ENCODE measurements at places on chromosomes 5 and 9.
A peak's percentile ranks its signal among the peaks of the same experiment; 100 is the strongest.

DNA sequence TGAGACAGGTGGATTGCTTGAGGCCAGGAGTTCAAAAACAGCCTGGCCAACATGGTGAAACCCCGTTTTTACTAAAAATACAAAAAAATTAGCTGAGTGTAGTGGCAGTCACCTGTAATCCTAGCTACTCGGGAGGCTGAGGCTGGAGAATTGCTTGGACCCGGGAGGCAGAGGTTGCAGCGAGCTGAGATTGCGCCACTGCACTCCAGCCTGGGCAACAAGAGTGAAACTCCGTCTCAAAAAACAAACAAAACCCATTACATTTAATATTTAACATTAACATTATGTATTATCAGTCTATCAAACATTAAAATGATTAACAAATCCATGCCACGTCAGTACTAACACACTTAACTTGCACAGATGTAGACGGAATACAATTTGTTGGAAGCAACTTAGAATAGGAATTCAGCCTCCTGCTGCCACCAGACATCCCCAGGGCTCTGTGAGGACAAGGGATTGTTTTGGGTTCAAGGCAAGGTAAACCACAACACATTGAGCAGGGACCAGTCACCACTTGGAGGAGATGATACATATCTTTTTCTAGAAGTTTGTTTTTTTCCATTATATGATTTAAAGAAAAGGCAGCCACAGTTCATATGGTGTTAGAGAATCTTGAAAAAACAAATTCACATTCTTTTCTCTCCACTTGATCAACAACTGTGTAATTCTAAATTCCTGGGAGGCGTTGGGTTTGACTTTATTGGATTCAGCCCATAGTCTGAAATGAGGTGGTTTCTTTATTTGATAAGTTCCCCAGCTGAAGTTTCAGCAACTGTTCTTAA is 104.1 kb upstream of the BASP1 start:
- DNase-seq = no peak

GRCh38 chr9:21812415-21812814 is 10.0 kb downstream of the MTAP start:
- peak; percentile 59 for DNase-seq

- peak; percentile 46 for DNase-seq
Observed at GRCh38 chr5:59893429-59894227, at the start of gene PDE4D. PDE4D (minus strand) TSS chr5:59893726.

GRCh38 chr9:77251050-77251449 is 73.7 kb downstream of the VPS13A start:
- peak; percentile 50 for DNase-seq

DNA sequence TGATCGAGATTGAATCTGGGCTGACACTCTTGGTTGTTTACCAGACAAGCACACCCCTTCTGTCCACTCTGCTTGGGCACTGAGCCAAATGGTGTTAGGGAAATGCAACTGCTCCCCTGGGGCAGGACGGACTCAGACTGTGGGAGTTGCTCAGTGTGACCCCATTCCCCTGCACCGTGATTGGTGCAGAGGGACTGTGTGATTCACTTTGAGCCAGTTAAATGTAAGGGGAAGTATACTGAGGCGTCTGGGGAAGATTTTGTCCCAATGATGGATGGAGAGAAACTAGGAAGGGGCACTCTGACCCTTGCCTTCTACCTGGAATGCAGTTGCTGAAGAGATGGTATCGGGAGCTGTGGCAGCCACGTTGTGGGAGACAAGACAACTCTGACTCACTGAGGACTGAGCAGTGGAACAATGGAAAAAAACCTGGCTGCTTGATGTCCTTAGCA is 196.0 kb upstream of the ANKRD55 start:
- no peak for DNase-seq

- no peak for DNase-seq
Observed at GRCh38 chr9:109437286-109437685, 60.8 kb downstream of the PTPN3 start.

DNA sequence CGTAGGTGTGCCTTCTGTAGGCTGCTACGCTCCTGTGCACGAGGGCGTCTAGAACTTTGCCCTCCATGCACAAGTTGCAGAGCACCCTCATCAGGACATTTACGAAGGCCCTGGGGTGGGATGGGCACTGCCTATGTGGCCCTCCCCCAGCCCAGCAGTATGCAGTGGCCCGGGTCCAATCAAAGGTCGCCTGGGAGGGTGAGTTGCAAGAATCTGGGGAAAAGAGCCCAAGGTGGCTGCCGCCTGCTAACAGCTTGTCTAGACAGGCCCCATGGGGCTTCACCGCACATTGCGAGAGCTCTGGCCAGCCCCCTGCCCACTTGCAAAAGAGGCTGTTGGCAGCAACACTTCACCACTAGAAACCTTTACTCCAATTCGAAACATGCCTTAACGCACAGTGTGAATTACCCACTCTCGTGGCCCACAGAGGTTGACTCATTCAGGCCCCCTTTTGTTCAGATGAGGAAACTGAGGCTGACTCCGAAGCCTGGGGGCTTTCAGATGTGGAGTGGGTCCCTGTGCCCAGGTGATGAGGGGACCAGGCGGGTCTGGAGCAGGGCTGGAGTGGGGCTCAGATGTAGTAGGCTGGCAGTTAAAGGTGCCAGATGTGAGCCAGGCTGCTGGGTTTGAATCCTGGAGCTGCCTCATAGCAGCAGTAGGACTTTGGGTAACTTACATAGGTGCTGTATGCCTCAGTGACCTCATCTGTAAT is 31.8 kb upstream of the IL17B start:
- no peak for DNase-seq

GRCh38 chr5:174518512-174518911 is 205.9 kb upstream of the MSX2 start:
- DNase-seq = no peak

- no peak for DNase-seq
Observed at GRCh38 chr5:77449277-77449676, 42.8 kb downstream of the WDR41 start.

DNA sequence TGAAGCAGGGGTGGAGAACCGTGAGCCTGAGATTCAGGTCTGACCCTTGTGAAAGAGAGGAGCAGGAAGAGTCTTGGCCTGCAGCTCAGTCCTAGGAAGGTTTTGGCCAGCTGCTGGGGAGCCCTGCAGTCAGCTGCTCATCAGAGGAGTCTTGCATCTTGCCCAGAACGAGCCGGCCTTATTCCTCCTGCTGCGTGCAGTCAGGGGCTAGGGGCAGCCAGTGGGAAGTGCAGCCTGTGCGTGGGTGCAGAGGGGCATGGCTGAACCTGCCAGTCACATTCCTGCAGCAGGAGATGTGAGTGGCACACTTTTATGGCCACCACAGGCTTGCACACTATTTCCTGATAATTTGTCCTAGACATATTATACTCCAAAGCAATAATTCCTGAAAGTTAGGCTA is 278.7 kb downstream of the NPR3 start:
- no peak for DNase-seq

DNA sequence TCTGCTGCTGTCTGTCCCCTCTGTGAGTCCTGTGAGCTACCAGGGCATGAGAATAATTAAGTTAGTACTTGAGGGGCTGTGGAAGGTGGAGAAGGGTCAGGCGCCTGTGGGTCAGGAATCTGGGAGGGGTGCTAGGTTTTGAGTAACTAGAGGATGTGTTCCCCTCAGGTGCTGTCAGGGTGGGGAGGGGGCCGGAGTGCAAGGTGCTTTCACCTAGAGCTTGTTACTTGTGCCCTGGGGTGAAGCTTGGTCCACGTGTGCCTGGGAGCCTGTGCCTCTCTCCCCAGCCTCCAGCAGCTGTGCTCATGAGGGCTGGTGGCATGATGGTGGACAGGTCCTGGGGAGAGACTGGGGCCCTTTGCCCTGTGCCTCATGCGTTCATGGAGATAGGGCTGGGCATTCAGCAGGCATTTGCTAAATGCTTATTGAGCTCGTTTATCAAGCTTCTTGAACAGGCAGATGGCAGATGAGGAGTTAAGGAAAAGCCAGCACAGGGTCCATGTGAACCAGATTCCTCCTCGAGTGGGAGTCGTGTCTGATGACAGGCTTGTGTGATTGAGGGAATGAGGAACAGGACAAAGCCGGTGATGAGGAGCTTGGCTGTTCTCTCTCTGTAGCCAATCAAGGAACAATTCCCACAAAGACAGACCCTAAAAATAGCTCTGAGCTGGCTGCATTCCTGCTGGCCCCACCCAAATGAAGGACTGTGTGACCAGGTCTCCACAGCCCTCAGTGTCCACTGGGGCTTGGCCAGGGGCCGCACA is 40.9 kb downstream of the CACNA1B start:
- DNase-seq = no peak

GRCh38 chr5:36662291-36662851 is 56.0 kb downstream of the SLC1A3 start:
- DNase-seq = no peak

- no peak for DNase-seq
Observed at GRCh38 chr9:10173561-10173960, 439.2 kb downstream of the PTPRD start.

DNA sequence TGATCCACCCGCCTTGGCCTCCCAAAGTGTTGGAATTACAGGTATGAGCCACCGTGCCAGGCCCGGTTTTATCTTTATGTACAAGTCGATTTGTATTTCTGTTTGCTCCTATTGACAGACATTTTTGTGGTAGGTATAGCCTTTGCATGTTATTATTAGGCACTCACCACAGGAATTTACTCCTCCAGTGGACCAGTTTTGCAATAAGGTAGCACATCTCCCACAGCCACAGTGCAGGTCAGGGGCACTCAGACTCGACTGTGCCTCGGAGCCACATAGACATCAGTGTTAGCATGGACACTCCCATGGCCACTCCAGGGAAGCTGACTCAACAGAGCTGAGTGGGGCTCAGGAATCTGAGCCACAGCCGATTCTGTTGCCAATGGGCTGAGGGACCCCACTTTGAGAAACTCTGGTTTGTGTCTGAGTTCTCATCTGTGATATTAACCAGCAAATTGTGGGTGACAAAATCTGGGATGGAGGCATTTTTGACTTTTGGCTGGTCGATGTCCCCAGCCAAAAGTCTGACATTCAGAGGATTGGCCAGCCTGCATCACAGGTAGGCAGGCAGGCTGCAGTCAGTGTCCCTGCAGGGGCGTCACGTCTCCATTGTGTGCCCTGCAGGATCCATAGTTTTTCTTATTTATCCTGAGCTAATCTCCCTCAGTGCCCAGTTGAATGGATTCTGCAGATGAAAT is 15.0 kb upstream of the SHB start:
- DNase-seq = peak; percentile 36

- no peak for DNase-seq
Observed at GRCh38 chr5:124157320-124157719, 589.1 kb downstream of the ZNF608 start.

GRCh38 chr5:98259595-98259994 is 513.9 kb upstream of the RGMB start:
- no peak for DNase-seq

DNA sequence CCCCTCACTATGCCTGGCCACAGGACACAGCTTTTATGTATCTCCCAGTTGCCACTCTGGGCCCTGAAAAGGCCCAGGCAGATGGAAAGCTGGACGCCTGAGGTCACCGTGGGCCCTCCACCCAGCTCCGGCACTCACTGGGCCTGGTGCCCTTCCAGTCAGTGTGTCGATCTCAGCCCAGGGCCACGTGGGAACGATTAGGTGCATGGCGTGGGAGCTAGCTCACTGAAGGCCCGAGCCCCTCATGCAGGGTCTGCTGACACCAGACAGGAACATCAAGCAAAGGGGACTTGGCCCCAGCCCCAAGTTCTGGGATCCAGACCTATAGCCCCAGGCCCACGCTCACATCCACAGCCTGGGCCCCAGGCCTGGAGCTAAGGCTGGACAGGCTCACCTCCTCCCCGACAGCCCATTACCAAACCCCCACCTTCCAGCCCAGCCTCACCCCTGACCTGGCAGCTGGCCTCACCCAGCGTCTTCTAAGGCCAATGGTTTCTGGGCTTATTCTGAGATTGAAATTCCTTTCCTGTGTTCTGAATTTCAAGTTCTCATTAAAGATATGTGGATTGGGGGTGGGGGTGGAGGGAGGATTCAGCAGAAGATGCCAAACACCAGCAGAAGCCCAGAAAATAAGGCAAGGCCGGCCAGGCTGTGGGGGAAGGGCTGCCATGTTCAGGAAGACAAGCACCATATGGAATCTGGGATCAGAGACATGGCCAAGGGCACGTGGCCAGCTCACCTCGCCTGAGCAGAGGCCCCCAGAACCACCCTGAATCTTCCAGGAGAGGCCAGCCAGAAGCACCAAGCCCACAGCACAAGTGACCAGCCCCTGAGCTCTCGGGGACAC is 74.5 kb downstream of the ADAMTS2 start:
- DNase-seq = no peak

DNA sequence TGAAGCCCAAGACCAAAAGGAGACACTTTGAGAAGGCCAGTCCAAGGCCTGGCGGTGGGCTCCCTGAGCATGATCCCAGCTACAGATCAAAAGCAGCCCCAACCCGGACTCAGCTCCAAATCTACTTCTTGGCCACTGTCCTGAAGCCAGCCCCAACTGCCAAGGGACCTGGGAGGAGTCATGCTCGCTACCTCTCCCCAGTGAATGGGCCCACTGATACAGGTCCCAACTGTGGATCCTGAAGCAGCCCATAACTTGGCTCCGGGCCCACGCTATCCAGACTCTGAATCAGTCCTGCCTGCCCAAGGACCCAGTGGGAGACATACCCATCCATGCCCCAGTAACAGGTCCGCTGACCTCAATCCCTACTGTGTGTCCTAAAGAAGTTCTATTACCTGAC is 1545.3 kb upstream of the C9orf72 start:
- no peak for DNase-seq

DNA sequence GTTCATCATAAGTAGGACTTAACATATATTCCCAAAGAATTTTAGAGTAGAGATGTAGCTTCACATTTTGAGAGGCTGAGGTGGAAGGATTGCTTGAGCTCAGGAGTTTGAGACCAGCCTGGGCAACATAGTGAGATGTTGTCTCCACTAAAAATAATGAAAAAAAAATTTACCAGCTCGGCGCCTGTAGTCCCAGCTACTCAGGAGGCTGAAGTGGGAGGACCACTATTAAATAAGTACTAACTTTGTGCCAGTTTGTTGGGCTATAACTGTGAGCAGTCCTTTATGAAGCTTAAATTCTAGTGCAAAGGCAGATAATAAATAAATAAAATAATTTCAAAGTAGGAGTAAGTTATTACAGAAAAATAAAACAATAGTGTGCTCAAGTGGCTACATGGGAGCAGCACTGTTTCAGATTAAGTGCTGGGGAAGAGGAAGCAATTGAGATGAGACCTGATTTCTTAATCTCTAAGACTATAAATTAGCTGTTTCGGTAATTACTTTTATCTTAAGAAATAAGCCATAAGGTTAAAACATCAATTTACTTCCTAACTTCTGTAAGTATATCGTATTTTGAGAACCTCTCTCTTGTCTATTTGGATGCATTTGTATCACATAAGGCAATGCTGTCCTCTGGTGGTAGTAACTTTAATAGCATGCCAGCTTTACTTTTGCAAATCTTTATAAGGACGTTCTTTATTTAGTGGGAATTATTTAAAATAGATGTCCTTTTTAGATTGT is 98.9 kb downstream of the CSNK1G3 start:
- DNase-seq = no peak

DNA sequence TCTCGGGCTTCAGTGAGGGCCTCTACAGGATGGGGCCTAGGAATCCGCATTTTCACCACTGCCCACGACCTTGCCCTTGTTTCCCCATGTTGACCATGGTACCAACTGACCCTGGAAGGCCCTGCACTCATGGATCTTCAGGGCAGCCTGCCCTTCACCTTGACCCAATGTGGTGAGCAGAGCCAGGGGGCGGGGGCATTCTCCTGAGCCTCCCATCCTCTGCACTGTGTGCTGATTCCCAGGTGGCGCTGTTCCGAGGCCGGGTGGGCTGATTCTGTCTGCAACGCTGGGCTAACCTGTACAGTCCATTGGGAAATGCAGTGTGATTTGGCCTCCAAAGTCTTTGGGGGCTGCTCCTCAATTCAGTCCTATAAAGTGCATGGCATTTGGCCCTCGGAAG is 68.7 kb downstream of the SHB start:
- DNase-seq = no peak

- DNase-seq = no peak
Observed at GRCh38 chr5:35227720-35228119, 2.6 kb downstream of the PRLR start.
